ENCODE measurements at places on chromosomes 1 and 21. TPM values are rescaled to one million over a fixed set of nuclear protein-coding genes. Genes with fewer than 3 reads are reported as not detected.

GRCh38 chr1:153361480-153362109 lies 3.9 kb downstream of the S100A9 start:
- DNase-seq, result no peak

The NTNG1 gene
- total RNA-seq, result 11.9 TPM

DNA sequence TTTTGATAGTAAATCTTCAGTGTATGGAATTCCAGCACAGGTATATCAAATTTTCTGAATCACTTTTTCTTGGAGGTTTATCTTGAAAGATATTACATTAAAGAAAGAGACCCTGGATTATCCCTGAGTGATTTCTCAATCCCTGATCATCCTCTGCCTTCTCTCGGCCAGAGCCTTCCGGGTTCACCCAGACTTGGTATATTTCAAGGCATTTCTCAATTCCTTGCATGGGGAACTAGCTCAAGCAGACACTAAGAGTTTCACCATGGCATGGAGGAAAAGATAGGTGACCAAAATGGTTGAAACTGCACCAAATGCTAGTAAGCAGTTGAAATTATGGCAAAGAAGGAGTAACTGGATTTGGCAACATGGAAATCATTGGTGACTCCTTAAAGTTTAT lies 5.7 kb downstream of the VAMP4 start:
- no peak for DNase-seq

DNA sequence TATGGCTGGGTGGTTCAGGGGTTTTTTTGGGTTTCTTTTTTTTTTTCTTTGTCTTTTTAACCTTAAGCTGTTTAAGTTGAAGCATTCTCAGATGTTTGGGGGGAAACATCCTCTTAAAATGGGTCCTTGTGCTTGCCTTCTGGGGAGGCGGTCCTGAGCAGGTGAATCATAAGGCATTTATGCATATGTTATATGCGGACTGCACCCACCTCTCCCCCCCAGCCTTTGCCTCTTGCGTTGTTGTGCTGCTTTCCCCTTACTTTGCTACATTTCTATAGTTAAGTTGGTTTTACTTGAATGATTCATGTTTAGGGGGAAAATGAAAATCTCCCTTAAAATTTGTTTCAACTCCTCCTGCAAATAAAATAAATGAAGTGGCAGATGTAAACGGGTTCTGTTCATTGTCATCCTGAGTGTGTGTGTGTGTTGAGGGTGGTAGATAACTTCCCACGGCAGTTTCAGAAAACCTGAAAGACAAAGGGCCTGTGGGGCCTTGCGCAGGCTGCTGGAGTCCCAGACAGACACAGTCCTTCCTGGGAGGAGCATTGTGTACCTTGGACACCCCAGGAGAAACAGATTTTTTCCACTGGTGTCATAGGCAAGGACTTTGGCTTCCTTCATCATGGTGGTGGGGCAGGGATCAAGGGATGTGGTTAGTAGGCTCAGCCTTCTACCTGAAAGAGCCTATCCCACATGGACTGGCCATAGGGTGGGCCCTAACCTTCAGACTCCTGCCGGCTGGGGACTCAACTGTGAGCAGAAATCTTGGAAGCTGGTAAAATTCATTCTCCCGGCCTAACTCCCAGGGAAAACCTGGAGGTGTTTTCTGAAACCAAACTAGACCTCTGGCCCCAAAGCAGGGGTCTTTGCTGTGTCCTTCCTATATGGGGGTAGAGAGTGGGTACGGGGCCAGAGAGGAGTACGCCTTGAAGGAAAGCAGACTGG lies 926 bp upstream of the SH3D21 start:
- no peak for DNase-seq

GRCh38 chr1:19341201-19342061 lies 29.3 kb downstream of the SLC66A1 start:
- peak; percentile 77 for DNase-seq

The TNFRSF1B gene
- 32.1 TPM for total RNA-seq

Data from uterus (tissue), 4 donors.